Panc1 (cell line): ENCODE measurements at places on chromosomes 1 and 21. TPM values are rescaled to one million over a fixed set of nuclear protein-coding genes. Genes with fewer than 3 reads are reported as not detected.

DNA sequence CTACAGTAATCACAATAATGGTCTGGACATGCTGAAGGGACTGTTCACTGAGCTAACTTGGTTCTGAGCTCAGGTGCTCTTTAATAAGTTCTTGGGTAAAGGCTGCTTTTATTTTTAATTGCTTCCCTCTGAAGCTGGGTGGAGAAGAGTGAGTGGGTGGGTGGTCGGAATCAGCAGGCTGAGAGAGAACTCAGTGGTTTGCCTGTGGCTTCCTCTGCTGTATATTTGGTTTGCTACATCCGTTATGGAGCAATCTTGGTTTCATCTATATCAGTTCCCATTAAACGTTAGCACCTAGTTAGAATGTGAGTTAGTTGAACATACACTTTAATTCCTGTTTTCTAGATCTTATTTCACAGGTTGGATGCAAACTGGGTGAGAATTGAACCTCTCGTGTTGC is 23.3 kb downstream of the CNIH4 start:
- H3K4me3 ChIP-seq = no peak overlapping the region
- peaks cover 4% of the 10 kb centered on the region; the same call in 1 of the 2 replicates for H3K36me3 ChIP-seq
- no peak overlapping the region for H3K27ac ChIP-seq

GPR161 gene
- total RNA-seq = 2.4 TPM

RPE65 gene
- not detected for total RNA-seq

DNA sequence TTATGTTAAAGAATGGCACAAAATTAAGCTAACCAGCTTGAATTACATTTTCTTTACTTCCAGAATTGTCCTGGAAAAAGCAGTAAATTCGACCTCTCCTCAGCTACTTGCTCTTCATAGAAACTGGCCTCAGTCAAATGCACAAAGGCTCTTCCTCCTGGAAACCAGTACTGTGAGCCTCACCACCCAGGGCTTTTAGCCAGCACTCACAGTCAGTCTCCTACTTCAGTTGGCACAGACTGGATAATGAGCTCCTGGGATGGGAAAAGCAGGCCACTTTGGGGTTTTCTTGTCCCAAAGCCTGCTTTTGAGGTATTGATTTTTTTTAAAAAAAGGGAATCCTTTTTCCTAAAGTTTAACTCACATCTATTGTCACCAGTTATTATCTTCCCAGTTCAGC is 40.4 kb downstream of the SCYL3 start:
- no peak overlapping the region for H3K4me3 ChIP-seq
- DNase-seq = no peak
- no peaks in the 10 kb centered on the region for H3K4me1 ChIP-seq

C1orf94 gene
- total RNA-seq = not detected

- H3K4me3 ChIP-seq = peak within 1 kb of the TSS; percentile 66
- peak within 1 kb of the TSS; percentile 85 for H3K27ac ChIP-seq
- peak; percentile 10 for DNase-seq
- no peaks in the 10 kb centered on the region for H3K36me3 ChIP-seq
- H3K27me3 ChIP-seq = no peaks in the 10 kb centered on the region
- peaks cover 9% of the 10 kb centered on the region for H3K4me1 ChIP-seq
These were observed at the start of gene ADGRL2 for GRCh38 chr1:81800695-81801650. Gene ADGRL2, plus strand, starts transcription at chr1:81800934. Its CDS starts 36,051 bp downstream, at chr1:81836985.

PIK3R3 gene
- total RNA-seq = 36.3 TPM

DNA sequence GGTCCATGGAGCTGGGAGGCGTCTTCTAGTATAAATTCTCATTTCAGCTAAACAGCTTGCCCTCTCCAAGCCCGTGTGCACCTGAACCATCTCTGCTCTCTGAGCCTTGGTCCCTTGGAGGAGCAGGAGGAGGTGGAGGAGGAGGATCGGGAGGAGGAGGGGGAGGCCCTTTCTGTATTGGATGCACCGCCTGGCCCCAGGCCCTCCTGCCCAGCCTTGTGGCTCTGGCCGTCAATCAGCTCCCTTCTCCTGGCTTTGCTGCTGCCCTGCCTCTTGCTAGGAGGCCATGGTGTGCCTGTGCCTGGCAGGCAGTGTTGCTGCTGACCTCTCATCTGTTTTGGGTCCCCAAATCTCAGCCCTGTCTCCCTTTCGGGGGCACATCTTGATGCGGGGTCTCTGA is 9.0 kb downstream of the COL18A1 start:
- H3K27ac ChIP-seq = peak overlapping the region; percentile 93
- no peaks in the 10 kb centered on the region; the same call in 1 of the 2 replicates for H3K36me3 ChIP-seq
- no peak for DNase-seq
- no peak overlapping the region for H3K4me3 ChIP-seq
- no peaks in the 10 kb centered on the region for H3K27me3 ChIP-seq
- H3K4me1 ChIP-seq = peaks cover 81% of the 10 kb centered on the region

GRCh38 chr1:54219688-54220003 is 19.7 kb downstream of the MRPL37 start:
- H3K4me1 ChIP-seq = no peaks in the 10 kb centered on the region
- no peak overlapping the region for H3K4me3 ChIP-seq
- peaks cover 6% of the 10 kb centered on the region for H3K36me3 ChIP-seq
- H3K27ac ChIP-seq = no peak overlapping the region

PRDM16 gene
- total RNA-seq = 22.3 TPM

ABCA4 gene
- total RNA-seq = 1.5 TPM

GRCh38 chr1:102852613-102853012 is 255.7 kb downstream of the COL11A1 start:
- no peak overlapping the region for H3K27ac ChIP-seq
- no peaks in the 10 kb centered on the region for H3K27me3 ChIP-seq

ITLN2 gene
- total RNA-seq = not detected

- H3K27me3 ChIP-seq = no peaks in the 10 kb centered on the region
- no peak for DNase-seq
- H3K27ac ChIP-seq = no peak overlapping the region
- H3K4me1 ChIP-seq = no peaks in the 10 kb centered on the region; the same call in 1 of the 2 replicates
- no peak overlapping the region for H3K4me3 ChIP-seq
These were observed 133.7 kb downstream of the COQ8A start for GRCh38 chr1:227073786-227074185.

- H3K27me3 ChIP-seq = no peaks in the 10 kb centered on the region
- H3K27ac ChIP-seq = no peak overlapping the region
- H3K4me3 ChIP-seq = no peak overlapping the region
- H3K36me3 ChIP-seq = no peaks in the 10 kb centered on the region; the same call in none of the 2 replicates
- no peak for DNase-seq
These were observed 9.5 kb downstream of the EDEM3 start for GRCh38 chr1:184745110-184745509.

GRCh38 chr21:39065917-39066316 is 117.3 kb downstream of the PSMG1 start:
- no peaks in the 10 kb centered on the region for H3K4me1 ChIP-seq
- H3K27me3 ChIP-seq = no peaks in the 10 kb centered on the region
- no peak overlapping the region for H3K4me3 ChIP-seq
- no peaks in the 10 kb centered on the region for H3K36me3 ChIP-seq

- DNase-seq = no peak
- H3K36me3 ChIP-seq = no peaks in the 10 kb centered on the region
- no peaks in the 10 kb centered on the region; the same call in 1 of the 2 replicates for H3K27me3 ChIP-seq
- H3K27ac ChIP-seq = no peak overlapping the region
These were observed 109.4 kb downstream of the TLR5 start for GRCh38 chr1:223033658-223034057.

DNA sequence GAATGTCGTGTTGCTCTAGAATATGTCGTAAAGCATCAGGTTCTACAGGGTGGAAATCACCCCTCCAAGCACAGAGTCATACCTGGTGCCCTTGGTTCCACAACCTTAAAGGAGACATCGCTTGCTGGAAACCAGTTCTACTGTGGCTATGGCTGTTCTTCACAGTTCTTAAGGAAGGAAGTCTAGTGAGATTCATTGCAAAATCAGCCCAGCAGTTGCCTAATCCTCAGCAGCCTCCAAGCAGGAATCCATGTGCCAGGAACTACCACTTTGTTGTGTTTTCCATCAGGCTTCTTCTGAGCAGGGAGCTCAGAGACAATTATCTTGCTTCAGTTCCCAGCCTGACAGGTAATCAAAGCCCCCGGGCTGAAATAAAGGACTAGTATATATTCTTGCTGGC is 45.0 kb upstream of the SLC35F3 start:
- no peak overlapping the region for H3K27ac ChIP-seq
- H3K4me1 ChIP-seq = peaks cover 2% of the 10 kb centered on the region; the same call in 1 of the 2 replicates
- H3K36me3 ChIP-seq = no peaks in the 10 kb centered on the region
- 0 out of 2 replicates have a peak, but pooled peaks cover 3% of the 10 kb centered on the region for H3K27me3 ChIP-seq
- DNase-seq = no peak
